Muscle of leg (tissue), 16 donors: ENCODE measurements at places on chromosomes 2 and 18. TPM values are rescaled to one million over a fixed set of nuclear protein-coding genes. Genes with fewer than 3 reads are reported as not detected.

Gene SERPINB7
- not detected for total RNA-seq

Gene HK2
- total RNA-seq = 3.3 TPM

Gene CD226
- 0.53 TPM for total RNA-seq

Gene ALPP
- total RNA-seq = 0.09 TPM

Gene LOXHD1
- 1.3 TPM for total RNA-seq

Gene RAB12
- total RNA-seq = 41.9 TPM

Gene MRPL19
- 39.5 TPM for total RNA-seq

Gene LCT
- not detected for total RNA-seq

Gene C1GALT1C1L
- total RNA-seq = 2.2 TPM

Gene TBR1
- not detected for total RNA-seq

Gene ADCYAP1
- total RNA-seq = 0.13 TPM

GRCh38 chr2:231923951-231924888 lies 2.0 kb downstream of the NPPC start:
- DNase-seq = no peak

GRCh38 chr2:120779781-120780283 lies 44.2 kb downstream of the GLI2 start:
- peak; percentile 62 for DNase-seq

DNA sequence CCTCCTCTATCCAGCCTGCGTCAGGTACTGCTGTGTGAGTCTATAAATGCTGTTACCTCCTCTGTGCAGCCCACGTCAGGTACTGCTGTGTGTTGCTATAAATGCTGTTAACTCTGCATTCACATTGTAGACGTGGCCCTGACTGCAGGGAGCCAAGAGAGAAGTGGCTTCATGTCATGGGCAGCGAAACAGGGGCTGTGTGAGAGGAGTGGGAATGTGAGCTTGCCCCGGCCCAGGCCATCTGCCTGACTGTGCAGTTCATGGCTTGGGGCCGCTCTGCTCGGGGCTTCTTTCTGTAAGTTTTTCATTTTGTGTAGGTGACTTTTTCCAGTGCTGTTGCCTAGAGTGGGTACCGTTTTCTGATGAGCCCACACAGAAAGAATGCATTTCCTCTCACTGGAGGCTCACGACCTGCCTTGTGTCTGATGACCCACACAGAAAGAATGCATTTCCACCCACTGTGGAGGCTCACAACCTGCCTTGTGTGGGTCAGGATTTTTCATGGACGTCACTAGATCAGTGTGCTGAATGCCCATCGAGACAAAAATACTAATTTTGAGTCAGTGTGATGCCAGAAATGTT lies 104.5 kb downstream of the SNTG2 start:
- no peak for DNase-seq

GRCh38 chr18:58196881-58197872 lies 153.2 kb downstream of the NEDD4L start:
- DNase-seq = no peak

DNA sequence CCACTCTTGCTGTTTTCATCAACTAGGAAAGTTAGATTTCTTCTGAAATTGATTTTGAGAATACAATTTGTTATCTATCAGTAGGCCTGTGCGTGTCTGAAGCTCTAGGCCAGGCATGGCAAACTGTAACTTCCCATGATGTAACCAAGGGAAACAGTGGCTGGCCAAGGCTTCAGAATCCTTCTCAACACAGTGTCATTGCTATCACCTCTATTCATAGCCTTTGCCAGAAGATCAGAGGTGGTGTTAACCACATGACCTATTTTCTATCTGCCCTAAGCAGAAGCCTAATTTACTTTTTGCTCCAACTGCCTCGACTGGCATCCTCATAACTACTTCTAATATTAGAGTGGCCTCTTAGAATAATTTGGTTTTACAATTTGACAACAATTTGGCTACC lies 2.5 kb downstream of the ITGB6 start:
- DNase-seq = no peak

- no peak for DNase-seq
Measured at GRCh38 chr2:166357068-166357949, 18.4 kb downstream of the SCN9A start.

GRCh38 chr2:163077241-163077640 lies 238.7 kb upstream of the KCNH7 start:
- DNase-seq = no peak

DNA sequence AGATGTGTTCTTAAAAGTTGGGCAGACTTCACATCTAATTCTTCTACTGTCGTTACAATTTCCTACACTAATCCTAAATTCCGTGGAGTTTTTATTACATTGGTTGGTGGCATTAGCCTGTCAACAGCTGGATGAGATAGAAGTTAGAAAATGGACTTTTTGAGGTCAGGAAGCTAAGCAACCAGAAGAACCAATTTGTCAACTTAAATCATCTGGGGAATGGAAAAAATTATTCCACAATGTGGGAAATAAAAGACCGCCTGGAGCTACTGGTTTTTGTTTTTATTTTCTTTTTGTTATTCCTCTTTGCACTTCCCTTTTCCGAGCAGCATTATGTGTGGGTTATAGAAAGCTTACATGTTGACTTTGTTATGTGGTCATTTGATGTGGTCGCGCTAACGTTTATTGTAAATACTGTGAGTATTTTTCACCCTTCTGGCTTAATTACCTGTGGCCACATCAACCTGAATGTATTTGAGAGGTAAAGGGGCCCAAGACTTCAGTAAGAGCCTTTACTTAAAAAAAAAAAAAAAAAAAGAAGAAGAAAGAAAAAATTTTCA lies 75.3 kb downstream of the PTPRM start:
- peak; percentile 28 for DNase-seq

GRCh38 chr2:48812416-48812815 lies 56.9 kb upstream of the LHCGR start:
- no peak for DNase-seq

- DNase-seq = no peak
Measured at GRCh38 chr2:101125374-101125773, 25.8 kb downstream of the TBC1D8 start.

DNA sequence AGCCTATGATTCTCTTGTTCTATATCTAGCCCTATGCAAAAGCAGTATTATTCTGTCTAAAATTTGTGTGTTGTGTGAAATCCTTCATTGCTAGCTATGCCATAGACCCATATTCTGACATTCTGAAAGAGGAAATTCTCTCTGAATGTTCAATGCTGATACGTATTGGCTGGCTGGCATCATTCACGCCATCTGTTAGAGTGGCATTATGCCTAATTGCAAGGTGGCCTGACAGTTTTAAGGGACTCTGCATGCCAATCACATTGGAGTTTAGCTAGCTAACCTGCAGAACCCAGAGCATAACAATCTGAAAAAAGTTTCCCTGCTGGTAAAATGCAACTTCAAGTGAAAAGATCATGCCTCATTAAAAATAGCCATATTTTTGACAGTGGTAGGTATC lies 316.0 kb downstream of the SOX11 start:
- DNase-seq = no peak

GRCh38 chr2:235831755-235832154 lies 336.4 kb downstream of the GBX2 start:
- no peak for DNase-seq

DNA sequence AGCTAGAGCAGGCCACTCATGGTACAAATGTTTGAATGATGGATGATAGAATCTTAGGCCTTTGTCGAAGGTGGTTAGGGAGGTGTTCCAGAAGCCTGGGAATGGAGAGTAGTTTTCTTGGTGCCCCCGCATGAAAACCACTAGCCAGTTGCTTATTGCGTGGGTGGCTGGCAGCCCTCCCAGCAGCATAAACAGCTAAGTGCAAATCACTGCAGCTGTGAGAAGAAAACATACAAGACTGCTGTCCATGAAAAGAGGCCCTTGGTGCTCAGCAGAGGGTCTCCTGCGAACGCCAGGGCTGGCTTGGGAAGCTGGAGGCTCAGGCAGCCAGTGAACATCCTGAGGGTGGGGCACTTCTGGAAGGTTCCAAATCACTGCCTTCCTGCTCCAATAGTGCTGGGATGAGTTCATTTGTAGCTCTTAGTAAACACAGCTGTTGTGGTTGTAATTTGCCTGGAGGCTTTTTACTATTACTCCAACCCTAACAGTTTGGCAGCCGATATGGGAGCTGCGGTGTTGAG lies 118.8 kb downstream of the MGAT5 start:
- DNase-seq = peak; percentile 97

DNA sequence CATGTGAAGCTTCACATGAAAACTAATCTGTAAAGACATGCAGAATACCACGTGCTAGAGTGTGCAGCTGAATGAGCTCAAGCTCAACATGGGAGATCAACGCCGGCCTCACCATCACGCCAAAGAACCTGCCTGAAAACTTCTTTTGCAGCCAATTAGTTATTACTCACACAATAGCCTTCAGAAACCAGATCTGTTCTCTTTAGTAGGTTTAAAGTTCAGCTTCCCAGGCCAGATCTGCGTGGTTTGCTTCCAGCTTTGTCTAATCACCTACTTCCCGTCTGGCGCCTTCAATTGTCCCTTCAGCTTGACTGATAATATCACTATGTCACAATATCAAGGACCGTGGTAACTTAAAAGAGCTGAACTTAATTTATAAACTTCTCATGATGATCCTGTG lies 68.0 kb upstream of the ZNF236 start:
- DNase-seq = no peak

DNA sequence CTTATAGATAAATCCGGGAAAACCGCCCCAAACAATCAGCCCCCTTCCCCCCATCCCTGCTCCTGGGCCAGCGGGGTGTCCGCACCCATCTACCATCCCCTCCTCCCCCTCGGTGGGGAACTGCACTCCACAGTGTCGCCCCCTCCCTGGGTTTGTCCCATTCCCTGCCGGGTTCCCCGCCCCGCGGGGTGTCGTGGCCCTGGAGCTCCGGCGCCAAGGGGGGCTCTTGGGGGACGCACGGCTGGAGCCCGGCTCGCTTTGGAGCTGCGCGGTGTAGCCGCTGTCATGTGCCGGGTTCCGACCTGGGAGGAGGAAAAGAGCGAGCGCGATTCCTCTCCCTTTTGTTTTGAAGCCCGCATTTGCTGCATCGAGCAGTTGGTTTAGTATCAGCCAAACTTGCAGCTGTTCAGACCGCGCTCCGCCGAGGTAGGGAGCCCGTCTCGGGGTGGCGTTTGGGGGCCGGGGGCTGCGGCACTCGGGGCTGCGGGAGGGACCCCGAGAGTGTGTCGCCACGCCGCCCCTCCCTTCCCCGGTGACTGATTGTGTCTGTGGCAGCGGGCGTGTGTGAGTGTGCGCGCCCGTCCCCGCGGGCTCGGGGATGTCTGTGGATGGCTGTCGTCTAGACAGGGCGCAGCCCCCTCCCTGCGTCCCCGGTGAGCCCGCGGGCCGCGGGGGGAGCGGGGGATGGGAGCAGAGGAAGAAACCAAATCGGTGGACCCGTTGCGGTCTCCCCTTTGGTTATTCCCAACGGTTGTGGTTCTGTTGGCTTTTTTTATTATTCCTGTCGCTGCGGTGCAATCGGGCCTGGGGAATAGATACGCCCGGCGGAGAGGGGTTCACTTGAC lies 797 bp downstream of the CTIF start:
- peak; percentile 78 for DNase-seq

- no peak for DNase-seq
Measured at GRCh38 chr2:8590938-8591337, 90.9 kb upstream of the ID2 start.

GRCh38 chr18:64785686-64786085 lies 636.8 kb upstream of the LINC00305 start:
- no peak for DNase-seq

DNA sequence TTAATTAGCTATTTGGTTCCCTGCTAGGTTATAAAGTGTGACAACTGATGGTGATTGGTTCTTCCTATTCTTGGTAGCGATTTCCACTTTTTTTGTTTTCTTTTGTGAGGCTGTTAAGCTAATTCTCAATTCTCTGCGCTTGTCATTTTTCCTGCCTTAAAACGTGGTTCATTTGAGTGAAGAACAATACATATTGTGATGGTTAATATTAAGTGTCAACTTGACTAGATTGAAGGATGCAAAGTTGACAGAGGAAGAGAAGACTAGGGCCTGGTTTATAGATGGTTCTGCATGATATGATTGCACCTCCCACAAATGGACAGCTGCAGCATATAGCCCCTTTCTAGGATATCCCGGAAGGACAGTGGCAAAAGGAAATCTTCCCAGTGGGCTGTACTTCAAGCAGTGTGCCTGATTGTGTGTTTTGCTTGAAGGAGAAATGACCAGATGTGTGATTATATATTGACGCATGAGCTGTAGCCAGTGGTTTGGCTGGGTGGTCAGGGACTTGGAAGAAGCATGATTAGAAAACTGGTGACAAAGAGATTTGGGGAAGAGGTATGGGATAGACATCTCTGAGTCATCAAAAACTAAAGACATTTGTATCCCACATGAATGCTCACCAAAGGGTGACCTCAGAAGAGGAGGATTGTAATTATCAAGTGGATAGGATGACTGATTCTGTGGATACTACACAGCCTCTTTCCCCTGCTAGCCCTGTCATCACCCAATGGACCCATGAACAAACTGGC lies 39.4 kb upstream of the ZNF804A start:
- DNase-seq = no peak

GRCh38 chr2:46651363-46652099 lies 172.2 kb downstream of the TMEM247 start:
- no peak for DNase-seq

DNA sequence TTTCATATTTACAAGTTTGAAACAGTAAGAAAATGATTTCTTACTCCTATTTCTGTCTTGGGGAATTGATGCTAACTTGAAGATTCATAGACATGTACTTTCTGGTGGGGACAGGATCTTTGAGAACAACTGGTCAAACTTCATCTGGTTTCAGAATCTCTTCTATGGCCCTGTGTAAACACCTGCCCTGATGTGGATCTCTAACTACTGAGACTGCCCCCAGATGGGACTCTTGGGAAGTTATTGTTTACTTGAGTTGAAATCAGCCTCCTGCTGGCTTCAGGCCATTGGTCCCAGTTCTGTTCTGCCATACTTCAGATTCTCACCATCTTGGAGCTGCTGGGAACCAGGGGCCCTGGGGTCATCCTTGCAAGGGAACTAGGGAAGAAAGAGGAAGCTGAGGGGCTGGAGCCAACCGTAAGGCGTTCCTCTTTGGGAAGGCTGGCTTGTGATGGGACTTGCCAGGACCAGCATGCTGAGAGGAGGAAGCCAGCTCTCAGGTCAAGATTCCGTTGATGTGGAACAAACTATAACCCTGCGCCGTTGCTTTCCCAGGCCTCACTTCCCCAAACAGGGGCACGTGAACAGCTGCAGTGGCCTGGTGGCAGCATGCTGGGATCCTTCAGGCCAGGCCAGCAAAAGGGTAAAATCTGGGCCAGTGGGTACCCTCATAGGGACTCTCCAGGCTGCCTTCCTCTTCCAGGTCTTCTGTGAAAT lies 135.5 kb upstream of the CXCR4 start:
- peak; percentile 72 for DNase-seq

DNA sequence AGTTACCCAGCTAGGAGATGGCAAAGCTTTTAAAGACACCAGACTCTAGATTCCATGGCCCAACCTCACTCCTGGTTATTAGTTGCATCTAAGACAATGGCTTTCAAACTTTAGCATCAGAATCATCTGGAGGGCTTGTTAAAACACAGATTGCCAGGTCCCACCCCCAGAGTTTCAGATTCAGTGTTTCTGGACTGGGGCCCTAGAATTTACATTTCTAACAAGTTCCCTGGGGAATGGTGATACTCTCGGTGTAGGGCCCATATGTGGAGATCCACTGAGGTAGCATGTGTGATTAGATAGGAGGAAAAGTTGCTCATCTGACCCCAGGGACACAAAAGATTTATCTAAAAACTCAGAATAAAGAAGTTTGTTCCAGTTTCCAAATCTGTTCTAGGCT lies 14.5 kb upstream of the TTR start:
- no peak for DNase-seq

GRCh38 chr2:19646987-19647386 lies 254.8 kb downstream of the TTC32 start:
- DNase-seq = no peak
